ENCODE measurements at places on chromosomes 7 and 10. TPM values are rescaled to one million over a fixed set of nuclear protein-coding genes. Genes with fewer than 3 reads are reported as not detected.

DNA sequence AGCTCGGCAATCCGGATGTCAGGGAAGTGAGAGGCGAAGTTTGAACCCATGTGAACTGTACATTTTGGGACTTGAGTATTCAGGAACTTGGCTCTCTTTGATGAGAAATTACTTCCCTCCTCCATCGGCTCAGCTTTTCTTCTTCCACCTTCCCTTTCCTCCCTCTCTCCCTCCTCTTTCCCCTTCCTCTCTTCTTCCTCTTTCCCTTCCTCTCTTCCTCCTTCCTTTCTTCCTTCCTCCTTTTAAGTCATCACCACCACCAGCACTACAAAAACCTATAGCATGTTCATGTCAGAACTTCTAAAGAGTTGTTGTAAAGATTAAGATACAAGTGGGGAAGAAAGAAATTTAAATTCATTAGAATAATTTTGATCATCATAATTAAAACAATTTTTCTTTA is 31.9 kb upstream of the CDHR3 start:
- DNase-seq, result no peak

GRCh38 chr7:18497800-18498199 is 2.3 kb downstream of the HDAC9 start:
- no peak for DNase-seq

- DNase-seq, result no peak
Observed at GRCh38 chr10:72218726-72219125, 2.6 kb upstream of the ASCC1 start.

DNA sequence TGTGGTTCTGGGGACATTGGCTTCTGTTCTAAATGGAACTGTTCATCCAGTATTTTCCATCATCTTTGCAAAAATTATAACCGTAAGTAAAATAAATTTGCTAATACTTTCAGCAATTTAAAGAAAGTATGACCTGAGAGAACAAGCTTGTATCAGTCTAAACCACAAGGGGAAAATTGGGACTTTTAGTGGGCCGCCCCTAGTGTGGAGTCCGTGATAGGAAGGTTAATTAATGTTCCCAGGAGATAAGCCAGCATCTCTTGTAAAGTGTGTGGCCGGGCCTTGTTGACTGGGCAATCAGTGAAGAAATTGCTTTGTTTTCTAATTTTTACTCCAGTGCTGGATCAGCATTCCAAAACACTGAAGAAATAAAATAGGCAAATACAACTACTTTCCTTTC is 83.0 kb downstream of the ABCB5 start:
- no peak for DNase-seq

DNA sequence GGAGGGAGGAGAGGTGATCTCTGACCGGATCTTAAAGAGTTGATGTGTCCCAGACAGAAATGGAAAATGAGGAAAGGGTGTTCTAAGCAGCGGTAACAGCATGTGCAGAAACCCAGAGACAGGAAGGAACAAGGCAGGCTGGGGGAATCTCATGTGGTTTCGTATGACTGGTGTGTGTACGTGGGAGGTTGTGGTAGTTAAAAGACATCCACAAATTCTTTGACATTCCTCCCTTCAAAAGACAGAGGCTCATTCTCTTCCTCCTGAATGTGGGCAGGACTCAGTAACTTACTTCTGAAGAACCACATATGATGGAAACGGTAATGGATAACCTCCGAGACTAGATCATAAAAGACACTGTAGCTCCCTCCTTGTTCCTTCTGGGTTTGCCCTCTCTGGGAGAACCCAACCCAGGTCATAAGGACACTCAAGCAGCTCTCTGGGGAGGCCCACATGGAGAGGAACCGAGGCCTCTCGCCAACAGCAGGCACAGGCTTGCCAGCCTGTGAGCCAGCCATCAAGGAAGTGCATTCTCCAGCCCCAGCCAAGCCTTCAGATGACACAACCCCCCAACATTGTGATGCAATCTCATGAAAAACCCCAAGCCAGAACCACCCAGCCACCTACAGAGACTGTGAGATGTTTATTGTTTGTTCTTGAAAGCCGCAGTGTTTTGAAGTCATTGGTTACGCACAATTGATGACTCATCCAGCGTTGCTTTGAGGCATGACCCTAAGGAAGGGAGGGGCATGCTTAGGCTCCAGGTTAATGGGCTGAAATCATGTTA is 116.0 kb downstream of the SLIT1 start:
- no peak for DNase-seq

GRCh38 chr7:70035519-70035918 is 437.2 kb downstream of the AUTS2 start:
- DNase-seq, result no peak

- DNase-seq, result no peak
Observed at GRCh38 chr7:21370283-21370982, 57.5 kb upstream of the SP4 start.

DNA sequence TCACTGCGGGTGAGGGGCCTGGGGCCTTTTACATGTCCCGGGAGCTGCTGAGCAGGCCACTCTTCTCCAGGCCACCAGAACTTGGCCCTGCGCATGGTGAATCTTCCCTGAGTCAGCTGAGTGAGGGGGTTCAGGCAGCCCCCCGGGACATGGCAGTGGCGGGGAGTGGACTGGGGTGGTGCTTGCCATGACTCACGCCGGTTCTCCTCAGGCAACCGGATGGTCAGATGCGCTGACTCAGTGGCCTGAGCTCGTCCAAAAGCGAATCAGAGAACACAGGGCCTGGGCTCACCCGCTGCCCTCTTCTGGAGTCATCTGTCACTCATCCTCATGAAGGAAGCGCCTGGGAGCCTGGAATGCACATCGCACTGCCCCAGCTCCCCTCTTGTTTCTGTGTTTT is 33.5 kb downstream of the HTRA1 start:
- peak; percentile 58 for DNase-seq

GRCh38 chr7:81908220-81908619 is 138.4 kb upstream of the HGF start:
- DNase-seq, result no peak

- no peak for DNase-seq
Observed at GRCh38 chr7:73809467-73809951, 21.3 kb upstream of the CLDN4 start.

DNA sequence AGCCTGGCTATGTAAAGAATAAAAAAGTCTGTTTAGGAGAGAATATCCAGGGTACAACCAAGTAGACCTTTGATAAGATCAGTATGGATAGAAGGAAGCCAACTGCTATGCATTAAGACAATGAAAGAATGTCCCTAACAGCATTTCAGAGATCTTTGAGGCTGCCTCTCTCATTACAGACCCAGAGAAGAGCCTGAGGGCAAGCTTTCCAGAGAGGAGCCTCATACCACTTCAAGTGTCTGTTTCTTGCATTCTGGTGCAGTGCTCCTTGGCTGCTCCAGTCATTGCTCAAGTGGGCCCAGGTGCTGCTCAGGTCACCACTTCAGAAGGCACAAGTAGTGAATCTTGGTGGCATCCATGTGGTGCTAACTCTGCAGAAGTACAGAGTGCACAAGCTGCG is 514.0 kb downstream of the PLXDC2 start:
- DNase-seq, result no peak

- DNase-seq, result no peak
Observed at GRCh38 chr10:68492118-68492517, 20.3 kb upstream of the DNA2 start.

- no peak for DNase-seq
Observed at GRCh38 chr10:18616337-18616736, 35.0 kb downstream of the NSUN6 start.

GRCh38 chr10:50855015-50855414 is 30.4 kb downstream of the A1CF start:
- no peak for DNase-seq

GRCh38 chr7:77458786-77459185 is 42.6 kb upstream of the GSAP start:
- DNase-seq, result no peak

GRCh38 chr7:44385434-44386138 is 60.2 kb upstream of the CAMK2B start:
- DNase-seq, result no peak

DNA sequence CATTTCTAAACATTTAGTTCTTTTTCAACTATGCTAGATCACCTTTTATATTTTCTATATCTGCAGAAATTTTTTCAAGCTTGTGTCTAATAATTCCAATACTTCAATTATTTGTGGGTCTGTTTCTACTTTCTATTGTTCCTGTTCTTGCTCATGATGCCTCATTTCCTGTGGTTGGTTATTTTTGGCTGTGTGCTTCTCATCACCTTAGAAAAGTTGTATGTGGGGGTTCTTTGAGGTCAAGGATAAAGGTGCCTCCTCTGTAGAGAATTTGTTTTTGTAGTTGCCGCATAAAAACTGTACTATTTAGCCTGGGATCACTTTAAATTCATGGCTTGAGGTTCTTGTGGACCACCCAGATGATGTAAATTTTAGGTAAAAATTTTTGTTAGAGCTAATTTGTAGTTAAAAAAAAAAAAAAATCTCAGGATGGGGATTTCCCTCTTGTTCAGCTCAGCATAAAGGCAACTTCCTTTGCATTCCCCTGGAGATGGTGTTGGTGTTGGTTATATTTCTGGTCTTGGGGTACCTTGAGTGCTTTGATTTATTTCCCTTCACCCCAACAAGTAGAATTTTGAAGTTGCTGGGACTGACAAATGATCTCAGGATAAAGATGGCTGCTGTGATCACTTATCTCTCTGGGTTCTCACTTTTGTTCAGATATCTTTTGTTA is 27.0 kb upstream of the JAZF1 start:
- no peak for DNase-seq

GRCh38 chr10:116978901-116979300 is 26.1 kb downstream of the SHTN1 start:
- no peak for DNase-seq

DNA sequence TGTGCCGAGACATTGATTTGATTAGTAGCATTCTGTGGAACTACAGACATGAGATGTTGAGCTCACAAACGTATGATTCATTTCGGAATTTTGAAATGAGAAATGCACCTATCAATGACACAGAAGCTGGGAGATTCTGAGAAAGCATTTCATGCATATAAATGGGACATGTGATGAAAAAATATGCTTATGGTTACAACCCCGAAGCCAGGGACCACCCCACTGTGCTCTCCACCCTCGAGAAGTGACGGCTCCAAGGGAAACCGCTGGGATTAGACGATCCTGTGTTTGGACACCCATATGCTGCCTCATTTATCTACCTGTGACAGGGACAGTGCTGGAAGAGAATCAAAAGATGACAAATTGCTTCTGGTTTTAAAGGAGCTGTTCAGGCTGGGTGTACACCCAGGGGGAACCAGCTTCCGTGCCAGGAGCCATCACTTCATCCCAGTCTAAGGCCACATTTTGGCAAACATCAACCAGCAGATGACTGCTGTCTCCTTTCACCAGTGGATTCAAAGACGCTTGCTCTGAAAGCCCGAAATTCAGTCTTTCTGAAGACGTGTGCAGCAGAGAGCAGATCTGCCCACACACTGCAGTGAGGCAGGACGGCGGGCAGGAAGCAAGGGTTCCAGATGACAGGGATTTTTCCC is 109.9 kb downstream of the ATXN7L1 start:
- DNase-seq, result no peak

DNA sequence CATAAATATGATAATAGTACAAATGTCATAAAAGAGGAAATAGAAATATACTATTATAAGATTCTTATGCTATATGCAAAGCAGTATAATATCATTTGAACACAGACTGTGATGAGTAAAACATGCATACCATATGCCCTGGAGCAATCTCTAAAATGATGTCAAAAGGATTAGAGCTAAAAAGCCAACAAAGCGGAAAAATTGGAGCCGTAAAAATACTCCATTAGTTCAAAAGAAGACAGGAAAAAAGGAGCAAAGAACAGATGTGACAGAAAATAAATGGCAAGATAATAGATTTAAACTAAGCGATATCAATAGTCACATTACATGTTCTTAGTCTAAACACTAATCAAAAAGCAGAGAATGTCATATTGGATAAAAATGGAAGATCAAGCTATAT is 191.0 kb upstream of the PLPP4 start:
- no peak for DNase-seq

GRCh38 chr10:13632440-13632839 is 45.7 kb downstream of the PRPF18 start:
- DNase-seq, result no peak

DNA sequence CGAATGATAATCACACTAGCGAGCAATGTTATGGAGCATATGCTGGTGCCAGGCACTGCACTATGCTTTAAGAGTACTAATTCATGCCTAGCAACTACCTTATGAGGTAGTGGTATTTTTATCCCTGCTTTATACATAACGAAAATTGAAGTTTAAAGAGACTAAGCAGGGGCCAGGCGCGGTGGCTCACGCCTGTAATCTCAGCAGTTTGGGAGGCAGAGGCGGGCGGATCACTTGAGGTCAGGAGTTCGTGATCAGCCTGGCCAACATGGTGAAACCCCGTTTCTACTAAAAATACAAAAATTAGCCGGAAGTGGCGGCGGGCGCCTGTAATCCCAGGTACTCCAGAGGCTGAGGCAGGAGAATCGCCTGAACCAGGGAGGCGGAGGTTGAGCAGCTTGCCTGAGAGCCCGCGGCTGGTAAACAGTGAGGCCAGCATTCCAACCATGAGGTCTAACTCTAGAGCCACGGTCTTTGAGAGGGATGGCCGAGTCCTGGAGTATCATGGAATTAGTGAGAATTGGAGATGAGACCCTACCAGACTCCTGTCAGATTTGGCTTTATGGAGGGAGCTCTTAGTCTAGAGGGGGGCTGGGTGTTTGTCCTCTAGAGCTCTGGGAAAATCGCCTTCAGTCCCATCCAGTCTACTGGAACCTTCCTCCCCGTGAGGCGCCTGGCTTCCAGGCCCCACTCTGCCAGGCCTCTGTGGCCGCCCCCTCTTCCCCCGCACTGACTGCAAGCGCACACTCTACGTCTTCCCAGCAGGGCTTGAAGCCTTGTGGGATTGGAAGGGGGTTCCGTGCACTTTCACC is 11.6 kb downstream of the TLX1 start:
- DNase-seq, result no peak

DNA sequence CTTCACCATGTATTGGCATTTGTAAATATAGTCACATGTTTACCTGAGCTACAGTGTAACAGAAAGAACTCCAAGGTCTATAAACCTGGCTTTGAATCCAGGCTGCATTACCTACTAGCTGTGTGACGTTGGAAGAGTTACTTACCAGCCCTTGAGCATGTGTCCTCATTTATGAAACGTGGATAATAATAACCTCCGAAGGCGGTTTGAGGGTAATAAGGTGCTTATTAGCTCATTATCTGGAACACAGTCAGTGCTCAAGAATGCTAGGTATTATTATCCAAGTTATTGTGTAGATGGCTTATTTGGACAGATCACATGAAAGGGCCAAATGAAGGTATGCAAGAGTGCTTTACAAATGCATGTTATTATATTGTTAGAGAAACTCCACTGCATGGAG is 64.9 kb downstream of the SEC23IP start:
- DNase-seq, result no peak

- DNase-seq, result no peak
Observed at GRCh38 chr10:95334805-95335144, 44.0 kb upstream of the PDLIM1 start.

GRCh38 chr10:50437248-50437647 is 185.9 kb upstream of the ASAH2 start:
- DNase-seq, result no peak

GRCh38 chr10:11378835-11379234 is 232.6 kb downstream of the USP6NL start:
- DNase-seq, result no peak

The BEND7 gene
- 9.9 TPM for total RNA-seq

The DNAH11 gene
- total RNA-seq, result 0.88 TPM

The PRKCQ gene
- total RNA-seq, result 0.56 TPM

The FLNC gene
- total RNA-seq, result 13.7 TPM

The EPHA1 gene
- total RNA-seq, result 0.46 TPM

The CAV1 gene
- 482 TPM for total RNA-seq

The DNMBP gene
- total RNA-seq, result 41.3 TPM

The FOXP2 gene
- 7.2 TPM for total RNA-seq

The C10orf53 gene
- total RNA-seq, result not detected

The CNTNAP2 gene
- total RNA-seq, result not detected

The MYO3A gene
- total RNA-seq, result 1.6 TPM

The GNAI1 gene
- 74.6 TPM for total RNA-seq

The GPRIN2 gene
- not detected for total RNA-seq

Data from omental fat pad (tissue), 4 donors.